ENCODE measurements at places on chromosomes 6 and 20.

- no peak for DNase-seq
Measured at GRCh38 chr20:62155428-62156253, 12.1 kb downstream of the SS18L1 start.

GRCh38 chr6:156058356-156058755 is 602.7 kb upstream of the NOX3 start:
- DNase-seq: no peak

DNA sequence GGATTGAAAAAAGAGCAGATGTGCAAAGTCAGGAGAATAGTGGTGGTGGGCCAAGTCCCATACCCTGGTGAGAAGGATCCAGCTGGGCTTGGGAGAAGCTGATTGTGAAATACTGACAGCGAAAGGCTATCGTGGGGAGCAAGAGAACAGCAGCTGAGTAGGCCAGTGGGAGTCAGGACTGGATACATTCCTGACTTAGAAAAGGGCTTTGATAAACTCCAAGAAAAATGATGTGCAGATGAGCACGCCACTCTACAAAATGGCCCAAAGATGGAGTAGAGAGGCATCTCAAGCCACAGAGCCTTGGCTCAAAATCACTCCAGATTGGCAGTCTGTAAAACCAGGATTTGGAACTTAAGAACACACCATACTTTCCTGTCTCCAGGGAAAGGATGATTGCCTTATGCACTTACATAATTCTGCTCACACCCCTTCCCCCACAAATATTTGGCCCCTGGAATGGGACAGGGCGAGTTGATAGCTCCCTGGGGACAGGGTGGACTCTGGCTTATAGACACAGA is 578.7 kb downstream of the MAFB start:
- no peak for DNase-seq

- DNase-seq: no peak
Measured at GRCh38 chr6:112245511-112246203, 8.7 kb downstream of the LAMA4 start.

- no peak for DNase-seq
Measured at GRCh38 chr6:32568561-32568960, 21.1 kb downstream of the HLA-DRB1 start.

DNA sequence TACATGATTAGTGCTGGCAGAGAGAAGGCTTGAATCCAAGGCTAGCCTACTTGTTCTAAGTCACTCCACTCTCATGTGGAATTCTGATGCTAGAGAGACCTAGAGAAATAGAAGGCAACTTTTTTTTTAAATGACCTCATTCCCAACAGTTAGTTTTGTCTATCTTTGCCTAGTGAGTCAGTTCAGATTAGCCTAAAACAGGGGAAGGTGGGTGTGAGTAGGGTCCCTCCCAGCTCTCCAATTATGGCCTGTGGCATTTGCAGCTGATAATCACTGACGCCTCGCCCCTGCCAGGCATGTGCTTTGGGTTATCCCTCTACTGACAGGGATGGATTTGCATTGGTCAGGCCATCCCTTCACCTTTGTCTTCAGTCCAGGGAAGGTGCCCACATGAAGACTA is 13.6 kb downstream of the TXLNB start:
- DNase-seq: no peak

- DNase-seq: no peak
Measured at GRCh38 chr6:4912559-4912958, 91.3 kb downstream of the RPP40 start.

- no peak for DNase-seq
Measured at GRCh38 chr6:42929821-42930360, 611 bp downstream of the CNPY3 start.

GRCh38 chr6:100952006-100952405 is 70.9 kb upstream of the ASCC3 start:
- DNase-seq: no peak

GRCh38 chr20:22248051-22248667 is 336.2 kb downstream of the FOXA2 start:
- DNase-seq: peak; percentile 10

GRCh38 chr6:158059108-158059507 is 77.4 kb downstream of the SYNJ2 start:
- DNase-seq: no peak

DNA sequence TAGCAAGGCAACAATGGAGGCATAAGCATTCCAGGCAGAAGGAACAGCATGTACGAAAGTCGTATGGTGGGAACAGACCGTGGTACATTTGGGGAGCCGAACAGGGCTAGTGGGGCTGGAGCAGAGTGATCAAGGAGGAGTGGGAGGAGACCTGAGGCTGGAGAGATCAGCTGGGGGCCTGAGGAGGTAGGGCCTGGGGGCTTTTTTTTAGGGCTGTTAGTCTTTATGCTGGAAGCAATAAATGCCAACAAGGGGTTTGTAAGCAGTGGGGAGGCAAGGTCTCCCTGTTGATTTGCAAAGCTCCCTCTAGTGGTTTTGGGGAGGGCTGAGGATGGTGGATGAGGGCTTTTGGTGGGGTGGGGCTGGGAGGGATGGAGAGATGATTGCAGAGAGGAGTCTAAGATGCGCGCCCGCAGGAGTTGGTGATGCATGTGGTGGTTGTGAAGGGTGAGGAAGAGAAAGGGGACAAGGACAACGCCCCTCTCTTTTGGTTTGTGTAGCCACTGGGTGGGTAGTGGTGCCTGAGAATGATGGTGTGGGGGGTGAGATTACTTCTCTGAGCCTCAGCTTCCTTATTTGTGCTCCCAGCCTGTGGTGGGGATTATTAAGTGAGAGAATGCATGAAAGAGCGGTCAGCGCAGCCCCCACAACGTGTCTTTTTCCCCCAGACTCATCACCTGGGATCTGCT is 74.1 kb upstream of the TOX2 start:
- DNase-seq: no peak

DNA sequence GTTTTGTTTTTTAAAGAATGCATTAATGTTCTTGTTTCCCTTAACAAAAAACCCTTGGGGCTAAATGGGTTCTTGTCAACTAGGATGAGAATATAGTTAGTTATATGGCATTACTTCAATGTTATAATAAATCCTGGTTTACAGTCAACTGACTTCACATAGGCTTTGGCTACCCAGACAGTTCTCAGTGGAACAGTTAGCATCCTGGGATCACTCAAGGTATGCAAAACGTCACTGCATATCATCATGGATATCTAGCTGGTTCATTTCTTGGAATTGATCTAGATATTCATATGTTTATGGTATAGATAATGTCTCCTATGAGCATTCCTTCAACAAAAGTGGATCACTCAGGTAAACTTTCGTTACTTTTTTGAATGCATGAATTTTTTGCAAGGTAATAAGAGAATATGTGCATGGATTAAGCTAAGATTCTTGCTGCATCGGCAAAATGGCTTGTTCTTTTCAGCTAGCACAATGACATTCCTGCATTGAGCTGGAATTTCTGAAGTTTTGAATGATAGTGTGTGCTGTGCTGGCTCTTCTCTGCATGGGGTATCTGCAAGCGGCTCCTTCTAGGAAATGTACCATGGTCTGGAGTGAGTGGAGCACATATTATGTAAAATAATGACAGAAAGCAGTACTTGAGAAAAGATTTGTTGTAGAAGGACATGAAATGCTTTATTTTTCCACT is 138.9 kb downstream of the ADGRG6 start:
- DNase-seq: no peak

DNA sequence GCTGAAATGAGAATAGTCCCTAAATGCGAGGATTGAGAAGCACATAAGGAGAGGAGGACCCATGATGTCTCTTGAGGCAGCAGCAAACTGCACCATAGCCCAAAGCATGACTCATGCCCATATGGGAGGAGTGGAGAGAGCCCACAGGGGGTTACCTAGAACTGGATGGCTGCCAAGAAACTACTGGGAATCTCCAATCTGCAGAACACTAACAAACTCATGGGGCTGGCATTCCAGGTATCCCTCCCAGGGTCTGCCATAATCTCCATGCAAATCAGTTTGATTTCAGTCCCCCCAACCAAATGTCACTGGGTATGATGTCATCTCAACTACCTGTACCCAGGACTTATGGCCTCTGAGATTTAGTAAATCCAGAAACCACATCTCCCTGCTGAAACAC is 410.5 kb downstream of the PTPRT start:
- no peak for DNase-seq

DNA sequence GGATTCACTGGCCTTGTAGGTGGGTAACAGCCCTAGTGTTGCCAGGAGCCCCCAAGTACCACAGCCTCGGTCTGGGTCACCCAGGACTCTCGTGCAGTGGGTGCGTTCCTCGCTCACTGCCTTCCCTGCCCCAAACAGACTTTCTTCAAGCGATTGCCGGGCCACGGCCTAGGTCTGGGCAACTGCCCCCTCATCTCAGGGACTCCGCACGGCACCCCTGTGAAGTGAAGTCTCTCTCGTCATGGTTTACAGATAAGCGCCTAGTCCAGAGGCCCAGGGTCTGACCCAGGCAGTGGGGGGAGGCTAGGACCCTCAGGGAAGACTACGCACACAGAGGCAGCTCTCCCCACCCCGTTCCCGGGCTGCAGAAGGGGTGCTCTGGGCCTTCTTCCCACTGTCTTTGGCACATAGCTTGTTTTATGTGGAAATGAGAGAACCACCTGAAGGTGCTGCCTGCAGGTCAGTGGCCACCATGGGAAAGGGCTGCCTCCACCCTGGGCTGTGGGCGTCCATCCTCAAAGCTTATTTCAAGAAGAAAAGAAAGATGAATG is 220.8 kb downstream of the ERMARD start:
- no peak for DNase-seq

DNA sequence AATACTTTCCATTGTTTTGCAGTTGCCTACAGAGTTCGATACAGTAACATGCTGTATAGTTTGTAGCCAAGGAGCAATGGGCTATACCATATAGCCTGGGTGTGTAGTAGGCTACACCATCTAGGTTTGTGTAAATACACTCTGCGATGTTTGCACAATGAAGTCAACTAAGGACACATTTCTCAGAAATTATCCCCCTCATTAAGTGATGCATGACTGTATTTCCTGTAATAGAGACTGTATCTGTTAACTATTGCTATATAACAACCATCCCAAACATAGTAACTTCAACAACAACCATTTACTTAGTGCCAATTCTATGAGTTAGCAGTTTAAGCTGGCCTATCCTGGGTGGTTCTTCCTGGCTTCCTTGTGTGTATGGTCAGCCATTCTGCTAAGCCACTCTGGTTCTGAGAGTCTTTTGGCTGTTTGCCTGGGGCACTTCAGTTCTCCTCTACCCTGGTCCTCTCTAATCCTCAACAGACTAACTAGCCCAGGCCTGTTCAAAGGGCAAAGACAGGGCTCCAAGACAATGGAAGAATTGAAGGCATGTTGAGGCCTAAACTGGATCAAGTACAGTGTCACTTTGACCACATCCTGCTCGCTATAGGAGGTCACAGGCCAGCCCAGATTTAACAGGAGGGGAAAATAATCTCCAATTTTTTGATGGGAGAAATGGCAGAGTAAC is 124.0 kb downstream of the PLCB1 start:
- peak; percentile 10 for DNase-seq

DNA sequence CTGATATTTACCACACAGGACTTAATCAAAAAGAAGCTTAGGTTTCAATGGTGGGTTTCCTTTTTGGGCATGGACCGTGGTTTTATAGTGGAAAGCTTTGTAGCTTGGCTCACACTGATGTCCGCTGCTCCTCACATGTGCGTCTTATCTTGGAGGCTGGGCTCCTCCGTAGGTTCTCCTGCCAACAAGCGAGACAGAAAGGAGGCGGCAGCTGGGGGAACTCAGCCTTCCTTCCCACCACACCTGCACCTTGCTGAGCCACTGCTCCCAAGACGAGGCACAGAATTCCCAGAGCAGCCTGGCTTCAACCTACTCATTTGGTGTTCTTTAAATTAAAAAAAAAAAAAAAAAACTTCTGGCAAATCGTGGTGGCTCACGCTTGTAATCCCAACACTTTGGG is 235.5 kb upstream of the QKI start:
- DNase-seq: no peak

DNA sequence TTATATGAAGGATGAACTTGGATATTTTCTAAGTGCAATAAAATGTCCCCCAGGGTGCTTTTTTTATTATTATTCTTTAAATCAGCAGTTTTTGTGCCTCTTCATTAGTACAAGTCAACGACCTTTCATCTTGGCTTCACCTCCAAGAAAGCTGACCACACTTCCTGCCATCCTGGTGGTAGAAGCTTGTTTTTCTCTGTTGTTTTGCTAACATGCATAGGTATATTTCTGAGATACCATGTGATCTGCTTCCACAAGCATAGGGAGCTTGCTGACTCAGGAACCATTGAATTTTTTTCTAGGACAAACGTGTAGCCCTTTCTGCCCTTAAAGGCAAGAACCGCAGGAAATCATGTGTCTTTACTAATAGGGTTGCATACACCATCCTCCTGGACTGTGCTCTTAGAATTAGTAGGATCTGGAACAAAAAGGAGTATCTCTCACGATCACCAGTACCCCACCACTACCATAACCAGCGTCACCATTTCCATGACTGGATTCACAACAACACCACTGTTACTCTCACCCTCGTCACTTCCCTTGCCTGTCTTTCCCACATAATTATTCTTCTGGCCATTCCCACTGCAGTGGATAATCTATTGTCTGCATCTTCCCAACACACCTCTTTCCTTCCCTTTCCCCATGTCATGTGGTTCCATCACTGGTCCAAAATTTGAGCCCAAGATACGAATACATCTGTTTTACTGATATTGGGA is 207.1 kb downstream of the MAFB start:
- no peak for DNase-seq

DNA sequence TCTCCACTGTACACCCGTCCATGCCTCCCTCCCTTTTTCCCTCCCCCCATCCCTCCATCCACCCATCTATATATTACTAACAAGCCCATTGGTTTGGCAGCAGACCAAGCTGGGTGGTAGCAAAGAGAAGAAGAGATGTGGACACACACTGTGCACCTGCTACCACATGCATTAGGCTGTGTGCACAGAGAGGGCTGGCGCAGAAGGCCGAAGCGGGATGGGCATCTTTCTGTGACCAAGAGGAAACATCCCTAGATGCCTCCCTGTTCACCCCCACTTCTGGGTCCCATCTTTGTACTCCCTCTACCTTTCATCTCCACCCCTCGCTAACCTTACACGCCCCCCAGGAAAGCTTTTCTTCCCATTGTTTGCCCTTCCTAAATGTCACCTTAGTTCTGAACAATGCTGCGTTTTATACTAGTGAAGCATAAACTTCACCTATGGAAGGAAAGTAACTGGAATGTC is 64.9 kb upstream of the AFDN start:
- no peak for DNase-seq

DNA sequence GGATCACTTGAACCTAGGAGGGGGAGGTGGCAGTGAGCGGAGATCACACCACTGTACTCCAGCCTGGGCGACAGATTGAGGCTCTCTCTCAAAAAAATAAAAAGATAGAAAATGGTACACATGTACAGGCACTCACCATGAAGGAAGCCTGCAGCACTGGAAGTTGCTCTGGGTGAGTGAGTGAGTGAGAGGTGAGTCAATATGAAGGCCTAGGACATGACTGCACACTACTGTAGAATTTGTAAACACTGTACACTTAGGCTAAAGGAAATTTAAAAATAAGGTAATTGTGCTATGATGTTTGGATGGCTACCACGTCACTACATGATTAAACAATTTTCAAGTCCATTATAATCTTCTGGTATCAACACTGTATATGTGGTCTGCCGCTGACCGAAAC is 216.2 kb downstream of the FOXC1 start:
- DNase-seq: no peak

GRCh38 chr20:33739493-33739892 is 7.7 kb downstream of the ZNF341 start:
- no peak for DNase-seq
